ENCODE measurements at places on chromosomes 2 and 18.
A peak's percentile ranks its signal among the peaks of the same experiment; 100 is the strongest.

DNA sequence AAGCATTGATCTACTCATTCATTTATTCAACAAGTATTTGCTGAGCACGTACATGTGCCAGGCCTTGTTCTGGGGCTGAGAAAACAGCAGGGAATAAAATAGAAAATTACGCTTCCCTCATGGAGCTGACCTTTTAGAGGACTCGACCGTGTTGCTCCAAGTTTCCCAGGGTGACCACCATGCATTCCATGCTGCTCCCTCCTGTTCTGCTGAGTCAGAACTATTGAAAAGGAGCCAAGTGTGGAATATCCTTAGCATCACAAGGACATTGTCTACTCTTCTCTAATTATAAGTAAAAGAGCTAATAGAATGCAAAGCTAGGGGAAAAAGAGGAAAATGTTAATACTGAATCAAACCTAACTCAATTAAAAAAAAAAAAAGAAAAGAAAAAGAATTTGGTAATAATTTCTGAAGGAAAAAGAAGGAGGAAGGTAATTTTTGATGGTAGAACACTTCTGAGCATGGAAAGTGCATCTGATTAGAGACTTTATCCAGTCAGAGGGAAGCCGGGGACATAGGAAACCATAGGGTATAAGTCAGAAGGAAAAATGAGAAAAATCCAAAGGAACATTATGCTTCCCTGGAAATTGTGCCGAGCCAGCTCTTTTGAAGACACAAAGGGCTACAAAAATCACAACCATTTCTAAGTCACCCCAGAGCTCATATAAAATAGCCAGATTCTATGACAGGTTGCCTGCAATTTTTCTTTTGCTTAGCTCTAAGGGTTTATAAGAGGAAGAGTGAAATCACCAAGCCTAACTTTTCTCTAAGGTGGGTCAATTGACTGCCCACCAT is 339.4 kb downstream of the RND3 start:
- peak; percentile 65 for DNase-seq

GRCh38 chr2:138713069-138713496 is 67.1 kb downstream of the NXPH2 start:
- no peak for DNase-seq

- no peak for DNase-seq
These were observed 79.2 kb downstream of the BARD1 start for GRCh38 chr2:214730248-214730647.

DNA sequence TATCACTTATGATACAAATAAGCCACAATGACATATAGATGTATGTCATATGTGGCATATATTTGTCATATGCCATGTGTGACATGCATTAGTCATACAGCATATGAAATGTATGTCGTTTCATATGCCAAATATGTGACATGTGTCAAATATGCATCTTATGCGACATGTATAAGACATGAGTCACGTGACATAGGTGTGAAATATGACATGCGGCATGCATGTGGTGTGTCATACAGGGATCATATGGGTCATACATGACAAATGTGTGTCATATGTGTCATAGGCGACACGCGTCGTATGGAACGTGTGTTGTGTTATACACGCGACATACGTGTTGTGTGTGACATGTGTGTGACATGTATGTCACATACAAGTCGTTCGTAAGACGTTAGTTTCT is 2154.0 kb upstream of the PIK3C3 start:
- no peak for DNase-seq

- no peak for DNase-seq
These were observed 6.3 kb upstream of the SANBR start for GRCh38 chr2:61059382-61059781.

GRCh38 chr18:32093523-32093922 is 1.8 kb downstream of the RNF138 start:
- peak; percentile 16 for DNase-seq

- DNase-seq = no peak
These were observed 114.6 kb upstream of the CDCA7 start for GRCh38 chr2:173240083-173240482.

GRCh38 chr2:235538981-235539380 is 45.1 kb downstream of the AGAP1 start:
- no peak for DNase-seq

DNA sequence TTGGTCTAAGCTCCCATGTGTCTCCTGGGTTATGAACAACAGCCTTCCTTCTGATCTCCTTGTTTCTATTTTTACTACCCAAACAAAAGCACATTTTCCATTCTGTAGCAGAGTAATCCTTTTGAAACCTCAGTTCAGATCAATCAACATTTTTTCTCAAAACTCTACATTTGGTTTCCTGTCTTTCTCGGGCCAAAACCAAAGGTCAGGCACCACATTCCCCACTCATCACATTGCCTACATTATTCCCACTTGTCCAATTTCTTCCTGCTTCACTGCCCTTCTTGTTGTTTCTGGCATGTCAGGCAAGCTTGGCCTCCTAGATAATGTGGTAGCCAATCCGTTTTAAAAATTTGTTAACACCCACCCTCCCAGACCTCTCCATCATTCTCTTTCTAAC is 196.8 kb downstream of the PPP1R1C start:
- peak; percentile 3 for DNase-seq

DNA sequence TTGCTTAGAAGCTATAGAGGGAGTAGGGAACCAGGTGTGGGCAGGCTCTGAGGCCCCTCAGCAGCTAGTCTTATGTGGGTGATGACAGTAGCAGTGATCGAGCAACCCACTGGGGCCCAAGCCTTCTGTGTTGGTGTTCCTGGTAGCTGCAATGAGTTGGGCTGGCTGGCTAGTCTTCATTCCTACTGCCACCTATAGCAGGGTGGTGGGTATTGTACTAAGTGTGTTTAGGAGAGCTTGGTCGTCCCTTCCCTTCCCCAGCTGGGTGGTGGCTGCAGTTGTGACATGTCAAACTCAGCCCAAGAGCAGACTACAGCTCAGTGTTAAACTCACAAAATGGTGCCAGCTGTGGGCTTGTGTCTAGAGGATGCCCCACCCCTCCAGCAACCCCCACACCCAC is 486.1 kb upstream of the UBE2E3 start:
- DNase-seq = no peak

- DNase-seq = no peak
These were observed 31.2 kb upstream of the OTOF start for GRCh38 chr2:26509141-26509540.

- DNase-seq = no peak
These were observed 1288.6 kb upstream of the CDH2 start for GRCh38 chr18:29465526-29465925.

DNA sequence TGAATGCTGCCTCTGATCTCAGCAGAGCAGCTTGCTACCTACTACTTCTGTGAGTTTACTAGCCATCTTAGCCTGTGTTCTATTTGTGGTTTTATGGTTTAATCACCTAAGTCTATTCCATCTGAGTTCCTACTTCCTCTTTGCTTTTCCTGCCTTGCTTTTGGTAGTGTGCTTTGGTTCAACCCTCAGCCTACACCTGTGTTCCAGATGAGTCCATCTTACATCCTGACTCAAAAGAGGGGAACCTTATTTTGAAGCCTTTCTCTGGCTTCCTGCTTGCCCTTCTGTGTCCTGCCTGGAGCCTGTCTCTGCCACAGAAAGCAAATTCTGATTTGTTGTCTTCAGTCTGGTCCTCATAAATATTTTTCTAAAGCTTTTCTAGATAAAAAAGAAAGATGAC is 530.3 kb upstream of the MEX3C start:
- DNase-seq = no peak

DNA sequence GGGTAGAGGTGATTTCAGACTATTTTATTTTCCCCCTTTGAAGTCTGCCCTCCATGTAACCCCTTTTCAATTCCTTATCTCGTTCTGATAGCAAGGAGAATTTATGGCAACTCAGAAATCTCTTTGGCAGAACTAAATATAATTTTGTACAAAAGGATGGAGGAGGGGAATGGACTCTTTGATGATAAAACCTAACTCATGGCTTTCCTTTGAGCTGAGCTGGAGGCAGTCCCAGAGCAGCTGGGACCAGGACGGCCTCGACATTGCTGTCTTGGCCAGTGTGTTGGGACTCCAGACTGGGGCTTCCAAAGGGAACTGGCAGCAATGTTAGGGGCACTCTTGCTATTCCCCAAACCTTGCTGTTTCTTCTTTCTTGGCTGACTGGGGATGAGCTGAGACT is 47.7 kb downstream of the PAX8 start:
- DNase-seq = no peak

Data from fibroblast of skin of right biceps (primary cell).